ENCODE measurements at places on chromosomes 6 and 20.

- peak; percentile 73 for DNase-seq
Measured at GRCh38 chr6:87151781-87152525, 3.4 kb upstream of the ZNF292 start.

- no peak for DNase-seq
Measured at GRCh38 chr20:59784791-59785668, 148.4 kb downstream of the SYCP2 start.

GRCh38 chr6:155747491-155747890 lies 291.9 kb upstream of the NOX3 start:
- no peak for DNase-seq

DNA sequence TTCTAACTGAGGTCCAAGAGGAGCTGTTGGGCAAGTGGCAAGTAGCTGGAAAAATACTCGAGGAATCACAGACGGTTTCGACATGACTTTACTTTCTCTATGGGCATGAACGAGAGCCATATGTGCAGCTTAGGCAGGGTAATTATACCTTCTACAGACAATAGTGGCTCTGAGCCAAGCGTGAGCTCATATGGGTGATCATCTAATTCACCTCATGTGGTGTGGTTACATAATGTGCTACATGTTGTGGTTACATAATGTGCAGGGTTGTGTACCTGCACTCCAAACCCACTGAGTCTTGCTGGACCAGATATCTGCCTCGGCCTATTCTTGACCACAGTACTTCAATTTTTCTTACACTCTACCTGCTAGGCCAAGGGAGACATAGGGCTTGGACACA lies 771.7 kb upstream of the EYS start:
- DNase-seq: no peak

DNA sequence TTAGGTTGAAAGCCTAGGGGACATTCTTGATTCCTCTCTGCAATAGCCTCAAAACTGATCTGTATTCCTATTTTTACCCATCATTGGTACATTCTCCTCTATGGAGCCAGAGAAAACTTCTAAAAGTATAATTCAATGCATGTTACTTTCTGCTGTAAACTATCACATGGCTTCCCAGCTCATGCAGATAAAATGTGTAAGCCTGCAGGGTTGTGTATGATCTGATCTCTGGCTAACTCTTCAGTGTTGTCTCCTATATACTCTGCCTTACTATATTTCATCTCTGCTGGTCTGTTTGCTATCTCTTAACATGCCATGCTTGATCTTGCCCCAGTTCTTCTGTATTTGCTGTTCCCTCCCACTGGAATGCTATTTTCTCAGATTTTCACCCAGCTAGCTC lies 323.3 kb upstream of the RSPO3 start:
- no peak for DNase-seq

DNA sequence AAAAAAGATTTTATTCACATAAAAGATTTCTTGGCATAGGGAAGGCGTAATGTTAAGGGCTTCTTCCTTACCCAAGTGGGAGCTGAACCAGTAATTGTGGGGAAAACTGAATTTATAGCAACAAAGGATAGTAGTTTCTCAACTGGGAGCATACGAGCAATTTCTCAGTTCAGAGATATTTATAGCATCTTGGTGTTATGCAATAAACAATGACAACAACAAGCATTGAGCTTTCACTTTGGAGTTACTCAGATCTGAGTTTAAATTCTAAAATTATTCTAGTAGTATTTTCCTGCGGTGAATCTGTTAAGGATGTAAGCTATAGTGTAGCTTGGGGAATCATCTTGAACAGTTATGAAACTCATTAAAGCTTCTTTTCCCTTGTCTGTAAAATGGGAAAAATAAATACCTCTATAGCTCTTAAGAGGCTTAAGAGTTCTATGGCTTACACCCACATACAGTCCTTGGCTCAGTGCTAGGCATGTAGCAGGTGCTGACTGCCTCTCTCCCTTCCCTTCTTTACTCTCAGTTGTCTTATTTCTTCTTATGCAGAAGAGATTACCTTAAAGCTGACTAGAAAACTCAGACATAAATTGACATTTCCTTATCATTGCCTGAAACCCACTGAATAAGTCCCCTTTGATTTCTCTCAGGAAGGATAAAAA lies 58.8 kb downstream of the SAMD5 start:
- DNase-seq: no peak

- no peak for DNase-seq
Measured at GRCh38 chr20:17499041-17499440, 32.1 kb downstream of the BFSP1 start.

- DNase-seq: no peak
Measured at GRCh38 chr6:2162079-2162445, 83.3 kb downstream of the GMDS start.

- no peak for DNase-seq
Measured at GRCh38 chr6:132004668-132005067, 53.5 kb upstream of the CCN2 start.

DNA sequence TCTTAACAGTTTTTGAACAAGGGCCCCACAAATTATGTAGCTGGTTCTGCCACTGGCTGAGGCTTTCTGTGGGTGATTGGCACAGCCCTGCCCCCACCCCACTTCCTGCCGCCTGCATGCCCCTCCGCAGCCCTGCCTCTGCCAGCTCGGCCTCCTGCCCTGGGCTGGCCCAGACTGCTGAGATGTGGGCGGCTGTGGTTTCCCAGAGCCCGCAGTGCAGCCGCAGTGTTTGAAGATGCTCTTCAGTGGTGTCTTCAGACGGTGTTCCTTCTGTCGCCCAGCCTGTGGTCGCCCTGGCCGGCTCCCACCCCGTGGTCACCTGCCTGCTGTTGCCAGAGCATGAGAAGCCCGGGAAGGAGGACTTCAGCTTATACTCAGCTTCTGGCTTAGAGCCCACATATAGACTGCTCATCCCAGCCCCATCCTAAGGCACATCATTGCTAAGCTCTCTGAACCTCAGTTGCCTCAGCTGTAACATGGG lies 154.3 kb downstream of the VEGFA start:
- DNase-seq: peak; percentile 33

- DNase-seq: no peak
Measured at GRCh38 chr20:17671011-17671410, 11.0 kb downstream of the RRBP1 start.

DNA sequence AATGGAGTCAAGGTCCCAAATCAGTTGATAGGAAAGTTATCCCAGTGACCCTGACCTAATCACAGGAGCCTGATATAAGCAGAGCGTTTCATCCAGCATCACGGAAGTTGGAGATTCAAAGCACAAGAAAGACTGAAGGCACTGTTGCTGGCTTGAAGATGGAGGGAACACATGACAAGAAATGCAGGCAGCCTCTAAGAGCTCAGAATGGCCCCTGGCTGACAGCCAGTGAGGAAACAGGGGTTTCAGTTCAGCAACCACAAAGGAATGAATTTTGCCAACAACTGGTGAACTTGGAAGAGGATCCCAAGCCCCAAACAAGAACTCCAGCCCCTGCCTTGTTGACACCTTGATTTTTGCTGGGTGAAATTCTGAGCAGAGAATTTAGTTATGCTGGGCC lies 778.5 kb downstream of the MAFB start:
- DNase-seq: no peak

GRCh38 chr6:155185544-155185943 lies 78.3 kb upstream of the CLDN20 start:
- DNase-seq: no peak

DNA sequence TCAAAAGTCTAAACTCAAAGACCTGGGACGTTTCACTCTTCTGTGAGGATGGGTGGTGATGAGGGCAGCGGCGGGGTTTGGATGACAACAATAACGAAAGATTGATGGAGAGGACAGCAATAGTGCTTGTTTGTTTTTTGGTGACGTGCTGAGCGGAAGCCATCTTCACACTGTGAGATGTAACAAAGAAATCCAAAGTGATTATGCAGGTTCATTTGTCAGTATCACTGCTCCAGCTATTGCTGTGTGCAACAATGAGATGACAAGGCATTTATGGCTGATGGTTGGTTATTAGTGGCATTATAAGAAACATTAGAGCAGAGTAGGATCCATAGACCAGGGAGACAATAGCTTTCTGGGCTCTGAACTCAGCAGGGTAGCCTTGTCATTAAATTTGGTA lies 306.7 kb downstream of the RNF144B start:
- no peak for DNase-seq

DNA sequence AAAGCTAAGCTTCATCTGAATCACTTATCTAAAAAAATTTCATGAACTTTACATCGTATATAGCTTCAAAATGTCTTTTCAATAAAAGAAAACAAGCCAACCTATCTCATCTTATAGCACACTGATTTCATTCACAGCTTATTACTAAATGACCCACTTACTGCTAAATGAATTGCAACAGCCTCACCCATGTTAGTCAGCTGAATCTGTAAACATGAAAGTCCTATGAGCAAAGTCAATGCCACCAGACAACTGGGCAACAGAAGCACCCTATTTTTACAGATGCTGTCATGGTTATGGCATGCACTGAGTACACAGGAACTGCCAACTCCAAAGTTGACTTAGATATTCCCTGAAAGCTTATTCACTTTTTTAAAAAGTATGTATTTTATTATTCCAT lies 41.2 kb upstream of the DST start:
- no peak for DNase-seq

GRCh38 chr20:19757487-19758132 lies 448 bp upstream of the RIN2 start:
- no peak for DNase-seq

GRCh38 chr6:37459981-37460800 lies 27.2 kb downstream of the CMTR1 start:
- no peak for DNase-seq

GRCh38 chr6:69202768-69203167 lies 567.7 kb downstream of the ADGRB3 start:
- DNase-seq: no peak

DNA sequence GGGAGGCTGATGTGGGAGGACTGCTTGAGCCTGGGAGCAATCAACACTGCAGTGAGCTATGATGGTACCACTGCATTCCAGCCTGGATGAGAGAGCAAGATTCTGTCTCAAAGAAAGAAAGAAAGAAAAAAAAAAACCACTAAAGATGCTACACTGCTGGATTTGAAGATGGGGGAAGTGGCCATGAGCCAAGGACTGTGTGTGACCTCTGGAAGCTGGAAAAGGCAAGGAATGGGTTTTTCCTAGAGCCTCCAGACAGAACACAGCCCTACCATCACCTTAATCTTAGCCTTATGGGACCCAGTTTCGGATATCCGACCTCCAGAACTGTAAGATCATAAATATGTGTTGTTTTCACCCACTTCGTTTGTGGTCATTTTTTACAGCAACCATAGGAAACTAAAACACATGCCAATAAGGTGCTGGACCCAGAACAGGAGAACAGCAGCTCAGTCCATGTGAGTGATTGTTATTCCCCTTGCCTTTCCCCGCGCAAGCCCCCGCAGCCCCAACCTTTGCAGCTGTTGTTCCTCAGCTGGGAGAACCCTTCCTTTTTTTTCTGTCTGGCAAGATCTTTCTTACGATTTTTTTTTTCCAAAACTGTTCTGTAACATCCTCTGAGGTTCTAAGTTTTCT lies 11.1 kb upstream of the VAPB start:
- DNase-seq: no peak

DNA sequence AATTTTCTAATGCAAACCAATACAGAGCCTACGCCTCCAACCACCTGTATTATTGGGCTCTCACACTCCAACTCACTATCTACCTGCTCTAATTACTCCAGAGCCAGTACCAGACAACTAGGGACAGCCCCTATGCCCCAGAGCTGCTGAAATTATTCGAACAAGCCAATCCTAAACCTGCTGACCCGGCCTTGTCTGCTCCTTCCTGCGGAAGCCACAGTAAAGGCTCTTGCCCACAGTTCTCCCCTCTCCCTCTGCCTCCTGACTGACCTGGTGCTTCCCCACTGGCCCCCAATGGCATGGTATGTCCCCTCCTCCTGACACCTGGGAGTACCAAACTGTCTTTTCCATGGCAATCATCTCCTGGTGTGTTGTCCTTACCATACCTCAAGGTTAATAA lies 4.1 kb upstream of the TOX2 start:
- no peak for DNase-seq

DNA sequence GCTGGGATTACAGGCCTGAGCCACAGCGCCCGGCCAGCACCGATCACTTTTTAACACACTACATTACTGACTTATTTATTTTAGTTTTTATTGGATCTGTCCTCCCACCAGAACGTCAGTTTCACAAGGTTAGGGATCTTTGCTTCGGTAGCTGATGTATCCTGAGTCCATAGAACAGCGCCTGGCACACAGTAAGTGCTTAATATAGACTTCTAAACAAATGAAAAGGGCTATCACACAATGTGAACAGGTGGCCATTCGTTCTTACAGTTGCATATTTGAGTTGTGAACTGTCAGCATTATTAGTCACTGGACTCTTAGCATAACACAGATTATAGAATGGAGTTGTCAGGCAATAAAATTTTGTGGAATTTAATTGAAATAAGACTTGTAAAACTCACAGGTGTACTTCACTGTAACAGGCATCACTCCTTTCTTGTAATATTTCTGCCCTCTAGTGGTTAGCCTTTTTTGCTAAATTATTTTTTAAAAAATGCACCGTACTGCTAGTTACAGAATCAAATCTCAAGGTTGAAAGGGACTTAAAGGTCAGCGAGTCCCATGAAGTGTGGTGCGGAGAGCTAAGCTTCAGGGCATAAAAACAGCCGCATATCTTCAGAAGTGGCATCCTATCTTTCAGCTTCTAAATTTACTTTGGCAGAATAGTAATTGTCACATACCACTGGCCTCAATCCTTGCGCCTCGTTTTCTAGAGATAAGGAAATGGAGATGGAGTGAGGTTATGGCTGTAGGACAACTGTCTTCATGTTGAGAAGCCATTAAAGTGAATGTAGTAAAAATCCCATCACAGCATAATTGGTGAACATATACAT lies 3.4 kb upstream of the TBC1D7 start:
- DNase-seq: peak; percentile 59

DNA sequence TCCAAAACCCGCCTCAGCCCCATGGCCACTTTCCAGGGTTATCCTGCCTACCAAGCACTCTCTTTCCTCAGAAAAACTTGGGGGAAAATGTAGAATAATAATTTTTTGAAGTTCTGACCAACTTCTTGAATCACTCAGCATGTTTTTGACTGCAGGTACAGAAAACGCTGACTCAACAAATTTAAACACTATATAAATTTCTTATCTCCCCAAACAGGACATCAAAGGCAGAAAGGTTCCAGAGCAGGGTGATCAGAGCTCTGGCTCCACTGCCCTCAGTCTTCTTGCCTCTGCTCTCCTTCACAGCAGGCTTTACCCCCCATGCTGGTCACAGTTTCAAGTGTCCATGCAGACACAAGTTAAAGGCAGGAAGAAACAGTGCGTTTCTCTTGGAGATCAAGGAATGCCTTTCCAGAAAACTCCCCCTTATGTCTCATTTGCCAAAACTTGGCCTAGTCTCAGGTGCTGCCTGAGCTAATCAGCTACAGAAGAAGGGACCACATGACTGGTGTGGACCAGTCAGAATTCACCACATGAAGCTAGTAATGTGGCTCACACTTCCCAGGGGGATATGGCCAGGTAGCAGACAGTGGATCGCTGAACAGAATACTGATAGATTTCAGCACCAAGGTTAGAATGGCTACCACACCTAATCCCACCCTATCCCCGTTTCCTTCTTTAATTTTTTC lies 24.4 kb upstream of the SLC17A3 start:
- DNase-seq: no peak

DNA sequence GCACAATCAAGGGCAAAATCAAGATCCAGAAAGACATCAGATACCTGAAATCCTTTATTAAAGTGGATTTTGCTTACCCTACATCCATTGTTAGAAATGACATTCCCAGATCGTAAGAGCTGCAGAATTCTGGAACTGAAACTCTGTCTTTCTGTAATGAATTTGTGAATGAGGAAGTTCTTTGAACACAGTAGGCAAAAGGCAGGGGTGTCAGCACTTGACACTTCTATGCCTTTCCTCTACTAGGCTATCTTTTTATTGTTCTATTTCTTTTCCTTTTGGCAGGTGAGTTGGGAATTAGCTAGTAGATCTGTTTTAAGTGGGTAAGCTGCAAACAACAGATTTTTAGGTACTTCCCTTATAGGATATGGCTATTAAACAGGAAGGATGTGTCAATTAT lies 126.3 kb downstream of the CARMIL1 start:
- no peak for DNase-seq
